ENCODE measurements at places on chromosomes 2 and 18.

GRCh38 chr2:207616185-207616584 is 9.0 kb downstream of the METTL21A start:
- DNase-seq = no peak

GRCh38 chr2:234355021-234355720 is 141.7 kb downstream of the ARL4C start:
- no peak for DNase-seq

DNA sequence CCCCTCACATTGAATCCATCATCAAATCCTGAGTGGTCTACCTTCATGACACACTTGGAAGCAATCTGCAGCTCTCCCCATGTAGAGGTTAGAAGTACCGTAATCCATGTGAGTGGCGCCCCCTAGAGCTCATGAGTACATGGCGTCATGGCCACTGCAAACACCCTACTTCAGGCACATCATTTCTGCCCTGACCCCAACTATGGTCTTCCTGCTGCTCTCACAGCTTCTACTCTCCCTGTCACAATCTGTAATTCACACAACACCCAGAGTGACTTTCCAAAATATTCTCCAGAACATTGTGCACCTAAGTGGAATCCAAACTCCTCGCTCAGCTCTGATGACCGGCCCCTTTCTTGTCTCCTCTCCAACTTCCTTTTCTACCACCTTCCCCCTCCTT is 141.9 kb downstream of the ANKRD44 start:
- DNase-seq = peak; percentile 30

- DNase-seq = no peak
Measured at GRCh38 chr2:95354469-95354901, 48.0 kb upstream of the FAHD2A start.

- DNase-seq = no peak
Measured at GRCh38 chr2:227720680-227721079, 2.9 kb upstream of the SLC19A3 start.

- no peak for DNase-seq
Measured at GRCh38 chr2:43823751-43824150, 14.9 kb downstream of the ABCG5 start.
